ENCODE measurements at places on chromosomes 4 and X.
A peak's percentile ranks its signal among the peaks of the same experiment; 100 is the strongest.

GRCh38 chrX:74382613-74383012 lies 38.7 kb upstream of the SLC16A2 start:
- DNase-seq: peak; percentile 33

DNA sequence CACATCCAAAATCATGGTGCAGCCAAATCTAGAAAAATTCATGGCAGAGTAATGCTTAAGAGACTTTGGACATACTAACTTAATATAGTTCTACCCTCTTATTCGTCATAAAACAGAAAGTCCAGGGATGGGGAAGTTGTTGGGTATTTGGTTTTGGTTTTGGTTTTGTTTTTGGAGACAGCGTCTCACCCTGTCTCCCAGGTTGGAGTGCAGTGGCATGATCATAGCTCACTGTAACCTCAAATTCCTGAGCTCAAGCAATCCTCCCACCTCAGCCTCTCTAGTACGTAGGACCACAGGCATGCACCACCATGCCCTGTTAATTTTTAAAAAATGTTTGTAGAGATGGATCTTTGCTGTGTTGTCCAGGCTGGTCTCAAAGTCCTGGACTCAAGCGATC lies 271.8 kb upstream of the TENM3 start:
- DNase-seq: no peak

GRCh38 chr4:5839751-5840674 lies 52.9 kb downstream of the CRMP1 start:
- DNase-seq: no peak

GRCh38 chr4:124044867-124045266 lies 648.3 kb downstream of the SPRY1 start:
- no peak for DNase-seq

- DNase-seq: no peak
Measured at GRCh38 chr4:106659371-106659770, 290.8 kb upstream of the GIMD1 start.

DNA sequence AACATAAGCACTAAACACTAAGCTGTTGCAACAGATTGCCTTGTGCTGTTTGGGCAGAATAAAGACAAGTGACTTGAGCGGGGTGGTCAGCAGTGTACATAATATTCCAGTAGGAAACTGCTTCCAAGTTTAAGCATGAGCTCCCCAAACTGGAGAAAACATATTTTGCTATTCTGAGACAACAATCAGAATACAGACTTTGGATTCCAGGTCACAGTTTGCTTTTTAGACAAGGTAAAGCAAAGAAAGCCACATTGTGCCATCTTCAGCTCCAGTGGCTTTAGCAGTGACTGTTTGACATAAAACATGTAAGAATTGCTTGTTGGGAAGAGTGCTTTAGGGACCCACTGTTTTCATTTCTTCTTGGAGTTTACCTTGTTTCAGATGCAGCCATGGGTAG lies 136.0 kb downstream of the FNIP2 start:
- DNase-seq: no peak

DNA sequence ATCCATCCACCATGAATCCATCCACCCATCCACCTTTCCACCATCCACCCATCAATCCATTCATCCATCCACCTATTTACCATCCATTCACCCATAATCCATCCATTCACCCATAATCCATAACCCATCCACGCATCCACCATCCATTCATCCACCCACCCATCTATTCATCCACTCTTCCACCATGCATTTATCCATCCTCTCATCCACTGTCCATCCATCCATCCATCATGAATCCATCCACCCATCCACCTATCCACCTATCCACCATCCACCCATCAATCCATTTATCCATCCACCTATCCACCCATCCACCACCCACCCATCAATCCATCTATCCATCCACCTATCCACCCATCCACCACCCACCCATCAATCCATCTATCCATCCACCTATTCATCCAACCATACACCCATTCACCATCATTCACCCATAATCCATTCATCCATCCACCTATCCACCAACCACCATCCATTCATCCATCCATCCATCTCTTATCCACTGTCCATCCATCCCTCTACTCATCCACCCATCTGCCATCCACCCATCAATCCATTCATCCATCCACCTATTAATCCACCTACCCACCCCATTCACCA lies 179.7 kb upstream of the PSAPL1 start:
- DNase-seq: no peak

DNA sequence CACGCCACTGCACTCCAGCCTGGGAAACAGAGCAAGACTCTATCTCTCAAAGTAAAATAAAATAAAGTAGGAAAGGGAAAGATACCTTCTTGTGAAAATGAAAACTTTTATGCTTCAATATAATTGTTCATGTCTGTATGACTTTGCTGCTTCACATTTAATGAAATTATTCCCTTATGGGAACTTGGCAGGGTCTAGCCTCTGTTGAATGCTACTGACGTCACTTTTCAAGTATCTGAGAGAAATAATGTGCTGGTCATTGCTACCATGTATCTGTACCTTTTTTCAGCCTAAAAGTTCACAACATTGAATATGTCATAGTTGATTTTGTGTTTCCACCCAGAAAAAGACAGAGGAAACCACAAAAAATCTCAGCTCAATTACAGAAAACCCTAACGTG lies 65.2 kb downstream of the PRDM5 start:
- no peak for DNase-seq

DNA sequence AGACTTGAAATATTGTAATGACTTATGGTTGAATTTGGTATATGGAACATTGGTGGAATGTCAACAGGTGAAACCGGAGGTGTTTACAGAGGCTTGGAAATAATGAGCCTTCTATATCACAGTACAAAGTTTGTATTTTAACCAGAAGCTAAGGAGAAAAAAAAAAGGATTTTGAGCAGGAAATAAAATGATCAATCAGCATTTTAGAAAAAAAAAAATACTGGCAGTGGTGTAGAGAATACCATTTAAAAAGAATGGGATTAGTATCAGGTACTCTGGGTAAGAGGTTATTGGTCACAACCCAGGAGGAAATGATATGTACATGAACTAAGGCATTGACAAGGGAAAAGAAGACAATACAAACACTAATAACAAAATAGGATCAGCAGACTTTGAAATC lies 587.1 kb upstream of the HTR2C start:
- no peak for DNase-seq

- DNase-seq: no peak
Measured at GRCh38 chr4:112739442-112739841, 102.5 kb downstream of the LARP7 start.

- DNase-seq: no peak
Measured at GRCh38 chr4:169800541-169800940, 42.8 kb upstream of the HPF1 start.

GRCh38 chr4:127309369-127310102 lies 323.2 kb upstream of the INTU start:
- no peak for DNase-seq

DNA sequence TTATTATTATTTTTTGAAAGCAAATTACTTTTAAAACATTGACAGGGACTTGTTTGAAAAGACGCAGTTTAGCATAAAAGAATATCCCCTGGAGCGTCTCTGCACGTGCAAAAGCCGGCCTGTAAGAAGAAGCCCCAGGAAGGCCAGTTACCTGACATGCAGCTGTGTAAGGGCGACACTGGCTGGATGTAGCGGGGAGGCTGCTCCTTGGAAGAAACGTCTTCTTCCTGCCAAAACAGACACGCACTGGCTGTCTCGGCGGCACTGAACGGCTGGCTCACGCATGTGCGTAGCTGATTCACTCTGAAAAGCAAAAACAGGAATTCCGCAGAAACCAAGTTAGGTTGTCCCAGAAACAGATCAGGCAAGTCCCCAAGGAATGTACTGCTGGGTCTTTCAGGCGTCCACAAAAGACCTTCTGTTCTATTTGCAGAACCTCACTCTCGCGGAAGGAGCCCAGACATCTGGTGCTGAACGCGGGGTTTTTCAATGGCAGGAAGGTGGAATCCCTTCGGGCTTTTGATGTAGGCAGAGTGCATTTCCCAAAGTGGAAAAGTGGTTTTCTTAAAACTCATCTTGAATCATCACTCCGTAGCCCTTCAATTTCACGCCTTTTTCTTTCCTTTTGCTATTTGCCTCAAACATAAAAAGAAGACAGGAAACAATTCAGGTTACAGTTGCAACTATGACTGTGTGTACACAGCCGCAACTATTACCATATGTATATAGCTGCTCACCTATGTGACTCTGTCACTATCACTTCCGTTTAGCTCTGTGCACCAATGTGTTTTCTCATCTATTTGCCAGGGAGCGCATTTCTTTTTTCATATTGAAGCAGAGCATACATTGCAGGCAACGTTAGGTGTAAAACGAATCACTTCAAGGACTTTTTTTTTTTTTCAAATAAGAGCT lies 38.1 kb upstream of the ARSH start:
- peak; percentile 44 for DNase-seq

DNA sequence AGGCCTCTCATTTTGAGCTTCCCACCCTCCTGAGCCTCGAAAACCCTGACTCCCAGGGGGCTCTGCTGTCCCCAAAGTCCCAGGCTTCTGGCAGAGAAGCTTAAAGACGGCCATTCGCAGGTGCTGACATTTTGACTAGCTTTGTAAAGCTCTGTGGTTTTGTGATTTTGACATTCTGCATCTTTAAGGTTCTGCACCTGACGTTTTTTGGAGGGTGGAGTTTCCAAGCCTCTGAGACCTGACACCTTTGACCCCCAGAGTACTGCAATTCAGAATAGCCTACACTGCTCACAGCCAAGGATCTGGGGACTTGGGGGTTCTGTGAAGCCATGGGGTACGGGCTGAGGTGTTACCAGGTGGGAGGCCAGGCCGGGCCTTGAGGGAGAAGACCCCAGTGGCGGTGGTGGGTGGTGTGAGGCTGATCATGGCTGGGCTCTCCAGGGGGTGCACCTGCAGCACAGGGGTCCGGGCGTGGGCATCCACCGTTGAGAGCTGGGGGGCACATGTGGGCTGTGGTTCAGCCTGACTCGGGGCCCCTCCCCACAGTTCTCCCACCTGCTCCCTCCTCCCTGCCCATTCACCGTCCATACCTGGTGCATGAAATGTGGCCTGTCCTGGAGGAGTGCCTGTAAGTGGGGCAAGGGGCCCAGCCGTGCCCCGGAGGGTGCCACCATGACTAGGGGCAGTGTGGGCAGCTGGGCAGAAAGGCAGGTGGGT lies 7.3 kb downstream of the FOXP3 start:
- no peak for DNase-seq

DNA sequence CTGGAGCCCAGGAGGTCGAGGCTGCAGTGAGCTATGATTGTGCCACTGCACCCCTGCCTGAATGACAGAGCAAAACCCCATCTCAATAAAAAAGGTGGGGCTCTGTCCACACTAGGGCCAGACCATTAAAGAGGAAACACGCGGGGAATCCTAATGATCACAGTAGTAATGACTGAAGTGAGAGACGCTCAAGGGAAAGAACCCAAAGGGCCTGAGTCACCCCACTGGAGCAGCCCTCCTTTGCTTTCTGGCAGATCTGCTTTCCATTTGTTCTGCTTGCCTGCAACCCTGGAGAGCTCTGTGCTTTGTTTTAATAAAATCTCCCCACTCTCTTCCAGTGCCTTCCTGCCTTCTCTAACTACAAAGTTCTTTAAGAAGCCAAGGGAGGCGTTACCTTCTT lies 5.0 kb downstream of the TFDP3 start:
- no peak for DNase-seq

GRCh38 chr4:182749667-182750167 lies 167.5 kb downstream of the DCTD start:
- DNase-seq: no peak

DNA sequence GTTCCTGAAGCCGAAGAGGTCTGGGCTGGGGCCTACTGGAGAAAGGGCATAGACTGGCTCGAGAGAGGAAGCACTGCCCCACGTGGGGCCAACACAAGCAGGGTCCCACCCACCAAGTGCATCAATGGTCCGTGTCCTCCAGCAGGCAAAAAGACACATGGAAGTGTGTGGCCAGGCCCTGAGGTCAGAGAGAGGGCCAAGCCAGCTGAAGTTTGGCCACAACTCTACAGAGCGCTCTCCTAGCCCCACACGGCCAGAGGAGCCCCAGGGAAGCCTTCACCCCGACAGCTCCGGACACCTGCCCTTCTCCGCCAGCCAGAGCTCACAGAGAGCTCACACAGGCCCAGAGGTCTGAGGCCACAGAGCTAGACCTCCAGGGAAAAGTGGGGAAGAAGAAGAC lies 8.5 kb upstream of the KDM5C start:
- DNase-seq: no peak

GRCh38 chrX:12138361-12139313 lies at the start of gene FRMPD4:
FRMPD4 (plus strand) TSS chrX:12138473; CDS start chrX:12138972, 499 bp downstream.
- no peak for DNase-seq

DNA sequence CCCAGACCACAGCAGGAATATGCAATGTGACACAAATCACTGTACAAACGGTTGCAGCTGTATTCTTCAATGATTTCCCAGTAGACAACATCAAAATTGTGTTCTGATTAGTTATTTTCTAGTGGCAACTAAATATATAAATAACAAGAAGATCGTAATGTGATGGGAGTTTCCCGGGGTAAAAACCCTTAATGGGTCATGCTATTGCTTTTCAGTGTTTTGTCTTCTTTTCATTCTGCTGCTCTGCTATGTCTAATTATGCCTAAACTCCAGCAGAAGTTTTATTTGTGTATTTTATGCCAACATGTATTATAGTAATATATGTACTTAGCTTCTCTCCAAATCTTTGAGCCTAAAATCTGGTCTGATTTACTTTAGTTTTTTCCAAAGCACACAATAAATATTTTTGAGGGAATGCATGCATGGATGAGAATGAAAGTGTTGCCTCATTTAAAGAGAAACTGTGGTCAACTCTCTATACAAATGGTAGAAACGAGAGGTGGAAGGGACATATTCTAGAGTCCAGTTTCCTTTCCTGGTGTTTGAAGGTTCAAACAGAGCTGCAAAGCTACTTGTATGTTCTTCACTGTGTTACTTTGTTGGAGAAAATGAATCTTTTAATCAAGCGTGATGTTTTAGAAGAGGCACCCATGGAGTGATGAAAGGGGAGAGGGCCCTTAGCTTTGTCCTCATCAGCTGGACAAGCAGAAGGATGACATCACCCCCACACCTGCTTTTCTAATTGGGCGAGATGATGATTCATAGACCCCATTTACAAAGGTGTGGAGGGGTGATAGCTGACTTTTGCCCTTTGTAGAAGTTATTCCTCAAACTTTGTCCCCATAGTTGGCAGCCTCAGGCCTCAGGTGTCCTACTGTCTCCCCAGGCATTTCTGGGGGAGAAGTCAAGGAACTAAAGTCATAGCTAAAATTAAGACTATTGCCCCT lies 129.7 kb downstream of the FRAS1 start:
- no peak for DNase-seq
